NCI-H1092 (cell line): ENCODE measurements at places on chromosomes 16 and 17.
A peak's percentile ranks its signal among the peaks of the same experiment; 100 is the strongest.

DNA sequence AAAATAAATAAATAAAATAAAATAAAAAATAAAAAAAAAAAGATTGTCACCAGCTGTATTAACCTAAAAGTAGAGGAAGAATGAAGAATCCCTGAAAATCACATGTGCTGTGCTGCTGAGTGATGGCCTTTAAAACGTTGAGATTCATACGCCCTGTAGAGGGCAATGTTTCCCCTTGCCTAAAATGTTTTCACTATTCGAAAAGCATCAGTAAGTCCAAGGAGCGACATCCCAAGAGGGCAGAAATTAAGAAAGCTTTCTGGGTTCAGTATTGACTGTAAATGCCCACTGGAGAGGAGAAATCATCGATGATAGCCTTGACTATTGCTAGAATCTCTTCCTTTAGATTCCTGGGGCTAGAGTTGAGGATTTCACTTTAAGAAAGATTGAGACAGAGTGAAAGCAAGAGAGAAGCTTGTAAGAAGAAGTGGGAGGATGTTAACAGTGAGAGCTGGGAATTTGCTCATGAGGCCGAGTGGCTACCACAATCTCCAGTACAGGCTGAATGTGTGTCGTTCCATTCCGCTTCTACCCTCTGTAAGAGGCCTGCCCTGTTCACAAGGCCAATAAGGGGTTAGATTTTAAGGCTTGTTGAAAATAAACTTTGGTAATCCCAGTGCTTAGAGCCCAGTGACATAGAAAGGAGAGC lies 170.8 kb upstream of the FAM20A start:
- DNase-seq, result peak; percentile 25

GRCh38 chr17:57879437-57880085 lies 29.7 kb upstream of the MRPS23 start:
- no peak for DNase-seq

GRCh38 chr17:31067691-31068184 lies 27.0 kb upstream of the NF1 start:
- no peak for DNase-seq

DNA sequence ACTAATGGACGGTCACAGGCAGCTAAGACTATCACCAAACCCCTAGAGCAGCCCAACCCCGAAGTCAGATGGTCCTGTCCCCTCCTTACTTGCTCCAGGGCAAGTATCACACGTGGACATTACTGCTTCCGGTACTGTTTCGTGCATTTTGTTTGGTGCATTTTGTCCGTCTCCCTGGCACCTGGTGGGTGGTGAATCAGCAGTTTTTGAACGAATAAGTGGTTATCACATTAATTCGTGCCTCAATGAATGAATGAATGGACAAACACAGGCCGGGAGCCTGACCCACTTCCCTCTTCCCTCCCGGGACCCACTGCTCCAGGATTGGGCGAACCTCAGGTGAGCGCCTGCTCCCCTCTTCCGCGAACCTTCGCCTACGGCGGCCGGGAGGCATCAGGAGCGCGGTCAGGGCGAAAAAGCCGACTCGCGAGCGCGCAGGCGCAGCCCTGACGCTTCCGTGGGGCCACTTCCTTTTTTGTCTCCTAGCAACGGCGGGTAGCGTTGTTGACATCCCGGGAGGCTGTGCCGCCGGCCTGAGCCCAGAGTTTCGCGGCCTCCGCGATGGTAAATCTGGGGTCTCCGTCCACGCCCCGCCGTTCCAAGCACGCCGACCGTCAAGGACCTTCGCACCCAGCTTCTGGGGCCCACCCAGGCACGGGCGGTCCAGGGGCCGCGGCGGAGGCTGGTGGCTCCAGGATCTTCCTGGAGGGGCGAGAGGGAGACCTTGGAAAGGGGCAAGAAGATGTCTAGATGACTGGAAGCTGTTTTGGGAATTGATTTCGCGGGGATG lies at the start of gene DYNLRB2:
TSS of gene DYNLRB2 (plus strand) at position 478 of the 790 bp plus-strand sequence. CDS start at position 562, 84 bp downstream.
- DNase-seq, result peak; percentile 62

GRCh38 chr16:14007450-14007849 lies 63.7 kb upstream of the MRTFB start:
- peak; percentile 44 for DNase-seq

- no peak for DNase-seq
These were observed 221.8 kb upstream of the IRX3 start for GRCh38 chr16:54508351-54508750.

GRCh38 chr17:27616414-27616813 lies 14.6 kb upstream of the LGALS9 start:
- DNase-seq, result no peak

DNA sequence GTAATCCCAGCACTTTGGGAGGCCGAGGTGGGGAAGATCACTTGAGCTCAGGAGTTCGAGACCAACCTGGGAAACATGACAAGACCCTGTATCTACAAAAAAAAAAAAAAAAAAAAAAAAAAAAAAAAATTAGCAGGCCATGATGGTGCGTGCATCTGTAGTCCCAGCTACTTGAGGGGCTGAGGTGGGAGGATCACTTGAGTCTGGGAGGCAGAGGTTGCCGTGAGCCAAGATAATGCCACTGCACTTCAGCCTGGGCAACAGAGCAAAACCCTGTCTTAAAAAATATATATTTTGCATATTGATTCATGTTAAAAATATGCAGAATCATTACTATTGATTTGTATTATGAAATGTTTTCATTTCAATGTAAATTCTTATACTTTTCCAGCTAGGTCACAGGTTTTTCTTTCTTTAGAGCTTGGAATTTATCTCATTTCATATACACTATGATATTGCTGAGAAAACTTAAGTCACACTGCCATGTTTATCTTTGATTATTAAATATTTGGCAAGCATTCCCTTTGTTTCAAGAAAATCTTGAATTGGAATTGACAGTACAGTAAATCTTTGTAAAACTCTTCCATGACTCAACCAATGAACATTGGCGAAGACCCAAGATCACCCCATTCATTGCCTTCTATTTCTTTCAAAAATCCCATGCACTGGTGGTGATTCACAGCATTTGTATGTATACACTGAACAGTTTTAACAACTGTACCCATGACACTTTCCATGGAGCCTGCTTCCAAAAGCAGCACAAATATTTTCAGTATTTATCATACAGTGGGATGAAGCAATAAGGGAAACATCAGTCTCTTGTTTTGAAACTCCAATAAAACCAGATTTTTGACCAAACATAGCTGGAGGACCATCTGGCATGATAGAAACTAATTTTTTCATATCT lies 83.5 kb upstream of the TNRC6A start:
- DNase-seq, result no peak

DNA sequence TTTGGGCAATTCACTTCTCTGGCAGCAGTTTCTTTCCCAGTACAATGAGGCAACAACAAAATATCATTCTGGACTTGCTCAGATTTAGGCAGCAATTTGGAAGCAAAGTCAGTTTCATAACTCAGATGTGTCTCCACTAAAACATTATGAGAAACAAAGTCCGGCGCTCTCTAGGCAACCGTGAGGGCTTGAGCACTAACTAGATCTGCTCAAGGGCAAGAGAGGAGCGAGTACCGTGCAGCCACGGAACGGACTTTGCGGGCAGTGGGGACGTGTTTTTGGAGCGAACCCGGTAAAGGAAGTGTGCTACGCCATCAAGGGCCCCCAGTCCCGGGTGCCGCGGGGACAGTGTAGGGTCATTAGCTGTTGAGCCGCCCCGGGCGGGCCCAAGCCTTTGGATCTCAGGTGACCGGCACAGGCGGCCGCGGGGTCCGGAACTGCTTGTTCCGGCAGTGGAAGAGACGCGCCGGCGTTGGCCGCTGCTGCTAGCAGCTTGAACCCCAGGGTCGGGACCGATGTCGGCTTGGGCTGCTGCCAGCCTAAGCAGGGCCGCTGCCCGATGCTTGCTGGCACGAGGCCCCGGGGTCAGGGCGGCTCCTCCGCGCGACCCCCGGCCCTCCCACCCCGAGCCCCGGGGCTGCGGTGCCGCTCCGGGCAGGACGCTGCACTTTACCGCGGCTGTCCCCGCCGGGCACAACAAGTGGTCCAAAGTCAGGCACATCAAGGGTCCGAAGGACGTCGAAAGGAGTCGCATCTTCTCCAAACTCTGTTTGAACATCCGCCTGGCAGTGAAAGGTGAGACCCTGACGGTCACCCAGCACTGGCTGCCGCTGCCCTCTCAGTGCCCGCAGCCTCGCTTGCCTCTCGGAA lies at the start of gene TACO1:
TSS of gene TACO1 (plus strand) at position 327 of the 870 bp plus-strand sequence. CDS start at position 516, 189 bp downstream.
- peak; percentile 82 for DNase-seq

GRCh38 chr16:67394155-67395104 lies 1.1 kb upstream of the TPPP3 start:
- DNase-seq, result no peak

- no peak for DNase-seq
These were observed 16.0 kb downstream of the BAIAP2 start for GRCh38 chr17:81050645-81051625.

DNA sequence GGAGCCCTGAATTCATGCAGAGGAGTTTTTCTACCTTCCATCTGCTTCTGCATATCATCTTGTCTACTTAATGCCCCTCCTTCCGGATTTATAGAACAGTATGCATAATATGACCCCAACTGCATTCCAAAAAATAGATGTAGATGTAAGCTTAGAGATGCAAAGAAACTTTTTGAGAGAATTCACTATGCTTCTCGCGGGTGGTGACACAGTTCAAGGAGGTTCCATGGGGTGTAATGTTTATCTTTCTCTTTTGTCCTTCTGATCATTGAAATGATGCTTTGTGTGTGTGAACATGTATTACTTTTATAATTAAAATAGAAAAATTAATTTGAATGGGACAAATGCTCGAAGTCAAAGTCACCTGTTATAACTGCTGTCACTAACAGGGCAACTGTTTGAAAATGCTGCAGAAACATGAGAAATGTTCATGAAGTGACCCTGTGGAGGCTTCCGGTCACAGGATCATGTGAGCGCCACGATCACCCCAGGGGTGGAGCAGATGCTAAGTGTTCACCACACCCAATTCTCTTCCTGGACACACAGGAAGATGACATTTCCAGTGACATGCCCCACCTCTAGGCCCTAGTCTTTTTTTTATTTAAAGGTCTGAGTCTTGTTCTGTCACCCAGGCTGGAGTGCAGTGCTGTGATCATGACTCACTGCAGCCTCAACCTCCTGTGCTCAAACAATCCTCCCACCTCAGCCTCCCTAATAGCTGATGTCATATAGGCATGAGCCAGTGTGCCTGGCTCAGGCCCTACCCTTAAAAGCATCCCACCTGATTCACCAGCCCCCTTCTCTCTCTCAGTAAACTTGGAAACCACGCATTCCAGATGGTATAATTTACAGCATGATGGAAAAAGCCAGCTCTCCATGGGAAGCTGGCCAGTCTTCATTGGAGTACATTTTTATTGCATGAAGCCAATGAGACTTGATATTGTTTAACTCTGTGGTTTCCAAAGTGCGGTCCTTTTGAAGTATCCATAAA lies 21.0 kb upstream of the AGRP start:
- no peak for DNase-seq

DNA sequence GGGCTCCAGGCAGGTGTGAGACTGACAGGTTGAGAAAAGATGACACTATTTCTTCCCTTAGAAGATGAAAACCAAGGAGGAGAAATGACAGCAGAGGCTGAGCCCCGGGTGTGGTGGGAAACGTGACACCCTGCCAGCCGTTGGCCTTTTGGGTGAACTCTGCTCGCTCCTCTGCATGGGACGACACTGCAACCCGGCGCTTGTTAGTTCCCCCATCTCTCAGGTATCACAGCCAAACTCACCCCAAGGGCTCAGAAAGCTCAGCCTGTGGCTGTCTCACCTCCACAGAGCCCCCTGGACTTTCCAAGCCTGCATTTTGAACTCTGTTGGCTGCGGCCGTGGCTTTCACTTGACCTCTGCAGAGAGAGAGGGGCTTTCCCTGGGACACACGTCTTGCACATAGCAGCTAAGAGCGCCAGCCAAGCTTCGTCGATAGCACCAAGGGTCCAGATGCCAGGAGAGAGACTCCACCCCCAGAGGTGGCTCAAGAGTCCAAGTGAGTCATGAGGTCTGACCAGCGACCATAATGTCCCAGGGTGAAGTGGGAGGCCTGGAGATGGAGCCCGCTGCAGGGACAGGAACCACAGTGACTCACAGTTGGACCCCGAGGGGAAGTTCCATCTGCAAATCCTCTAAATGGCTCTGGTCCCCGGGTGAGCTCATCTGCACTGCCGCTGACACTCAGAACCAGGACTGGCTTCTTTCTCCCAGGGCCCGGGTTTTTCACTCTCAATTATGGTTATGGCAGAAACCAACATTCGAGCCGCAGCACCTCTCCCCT lies 301.9 kb downstream of the SOX9 start:
- no peak for DNase-seq
